ENCODE measurements at places on chromosomes 1 and 21. TPM values are rescaled to one million over a fixed set of nuclear protein-coding genes. Genes with fewer than 3 reads are reported as not detected.

Gene STUM
- not detected for total RNA-seq

Gene TSPAN1
- 0.26 TPM for total RNA-seq

Gene KRTAP22-2
- total RNA-seq: not detected

Gene CYP4Z1
- total RNA-seq: not detected

Gene OR14K1
- not detected for total RNA-seq
